ENCODE measurements at places on chromosomes 1 and 21.

DNA sequence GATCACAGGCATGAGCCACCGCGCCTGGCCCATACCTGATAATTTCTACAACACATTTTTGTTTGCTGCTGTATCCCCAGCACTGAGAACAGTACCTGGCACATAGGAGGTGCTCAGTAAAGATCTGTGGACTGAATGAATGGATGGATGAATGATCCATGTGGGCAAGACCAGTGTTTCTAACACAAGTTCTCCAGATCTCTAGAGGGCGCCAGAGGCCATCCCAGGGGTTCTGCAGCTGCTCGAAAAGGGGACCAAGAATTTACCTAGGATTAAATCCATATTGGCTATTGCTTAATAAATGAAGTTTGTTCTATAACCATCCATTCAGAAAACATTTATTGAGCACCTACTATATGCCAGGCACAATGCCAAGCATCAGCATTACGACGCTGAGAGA, 167.7 kb downstream of the ACTL8 start:
- DNase-seq: peak; percentile 33

GRCh38 chr1:68919075-68919474, 422.2 kb upstream of the DEPDC1 start:
- DNase-seq: no peak

- no peak for DNase-seq
Observed at GRCh38 chr1:150793221-150793620, 14.8 kb downstream of the CTSK start.

DNA sequence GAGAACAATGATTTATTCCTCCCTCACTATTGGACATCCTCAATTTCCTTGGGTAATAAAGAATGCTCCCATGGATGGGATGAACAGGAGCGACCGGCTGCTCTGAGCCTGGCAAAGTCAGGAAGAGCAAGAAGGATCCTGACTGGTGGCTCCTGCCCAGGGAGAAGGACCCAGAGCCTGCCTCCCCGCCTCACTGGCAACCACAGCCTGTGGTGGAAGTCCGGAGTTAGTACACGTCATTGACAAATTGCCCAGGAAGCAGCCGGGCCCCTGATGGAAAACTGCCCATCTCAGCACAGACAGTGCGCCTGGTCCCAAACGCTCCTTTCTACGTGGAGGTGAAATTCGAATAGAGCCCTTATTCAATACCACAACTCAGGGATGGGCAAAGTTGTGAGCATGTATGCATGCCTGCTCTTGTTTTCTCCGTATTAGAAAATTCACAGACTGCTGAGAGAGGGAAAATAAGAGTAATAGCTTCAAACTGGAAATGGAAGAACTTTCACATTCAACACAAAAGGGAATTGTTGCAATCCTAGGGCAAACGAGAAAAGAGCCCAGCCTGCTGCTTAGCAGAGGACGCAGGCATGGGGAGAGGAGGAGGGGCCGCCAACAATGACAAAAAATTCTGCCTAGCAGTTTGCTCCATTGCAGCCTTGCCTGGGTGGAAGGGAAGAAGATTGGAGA, 397.1 kb upstream of the VAMP3 start:
- DNase-seq: no peak

DNA sequence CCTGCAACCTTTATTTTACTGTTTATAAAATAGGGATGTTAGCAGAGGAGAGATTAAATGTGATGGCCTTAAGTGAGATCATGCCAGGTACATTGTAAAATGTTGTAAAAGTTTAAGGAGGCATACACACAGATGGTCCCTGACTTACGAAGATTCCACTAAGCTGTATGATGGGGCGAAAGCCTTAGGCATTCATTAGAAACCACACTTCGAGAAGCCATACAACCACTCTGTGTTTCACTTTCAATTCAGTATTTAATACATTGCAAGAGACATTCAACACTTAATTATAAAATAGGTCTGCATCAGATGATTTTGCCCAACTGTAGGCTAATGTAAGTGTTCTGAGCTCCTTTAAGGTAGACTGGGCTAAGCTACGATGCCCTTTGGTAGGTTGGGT, 3.7 kb downstream of the SMPDL3B start:
- DNase-seq: no peak

DNA sequence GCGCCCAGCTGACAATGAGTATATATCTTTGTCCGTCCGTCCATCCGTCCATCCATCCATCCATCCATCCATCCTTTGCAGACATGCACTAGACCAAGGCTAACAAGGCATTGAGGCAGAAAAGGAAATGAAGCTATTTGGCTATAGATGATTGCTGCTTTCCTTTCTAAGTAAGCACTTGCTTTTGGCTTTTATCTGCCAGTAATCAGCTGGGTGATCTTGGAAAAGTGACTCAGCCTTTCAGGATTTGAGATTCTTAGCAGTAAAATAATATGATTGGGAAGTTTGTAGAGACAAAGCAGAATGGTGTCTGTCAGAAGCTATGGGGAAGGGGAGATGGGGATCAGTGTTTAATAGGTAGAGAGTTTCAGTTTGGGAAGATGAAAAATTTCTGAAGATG, 22.7 kb downstream of the ZFYVE9 start:
- DNase-seq: no peak

DNA sequence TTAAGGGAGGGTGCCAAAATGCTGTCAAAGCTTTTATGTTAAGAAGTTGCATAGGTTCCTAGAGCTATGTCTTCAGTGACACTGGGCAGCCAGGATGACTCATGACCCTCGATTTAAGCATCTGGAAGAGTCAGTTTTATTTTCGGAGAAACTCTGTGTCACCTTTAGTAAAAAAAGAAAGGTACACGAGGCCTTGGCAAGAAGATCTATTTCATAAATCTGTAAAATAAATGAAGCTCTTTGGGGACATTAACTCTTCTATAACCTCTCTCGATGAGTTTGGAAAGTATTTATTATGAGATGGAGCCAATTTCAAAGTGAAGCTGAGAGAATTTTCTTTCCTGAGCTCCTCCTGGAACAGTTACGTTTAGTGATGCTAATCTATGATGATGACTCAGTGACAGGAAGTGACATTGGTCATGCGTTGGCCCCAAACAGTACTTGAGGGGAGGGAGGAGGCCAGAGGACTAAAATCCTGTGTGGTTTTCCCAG, 156.5 kb downstream of the HLX start:
- DNase-seq: peak; percentile 81

GRCh38 chr1:22208268-22208972, 65.5 kb upstream of the WNT4 start:
- DNase-seq: peak; percentile 7

- no peak for DNase-seq
Observed at GRCh38 chr1:224851848-224852261, 77.6 kb upstream of the DNAH14 start.

DNA sequence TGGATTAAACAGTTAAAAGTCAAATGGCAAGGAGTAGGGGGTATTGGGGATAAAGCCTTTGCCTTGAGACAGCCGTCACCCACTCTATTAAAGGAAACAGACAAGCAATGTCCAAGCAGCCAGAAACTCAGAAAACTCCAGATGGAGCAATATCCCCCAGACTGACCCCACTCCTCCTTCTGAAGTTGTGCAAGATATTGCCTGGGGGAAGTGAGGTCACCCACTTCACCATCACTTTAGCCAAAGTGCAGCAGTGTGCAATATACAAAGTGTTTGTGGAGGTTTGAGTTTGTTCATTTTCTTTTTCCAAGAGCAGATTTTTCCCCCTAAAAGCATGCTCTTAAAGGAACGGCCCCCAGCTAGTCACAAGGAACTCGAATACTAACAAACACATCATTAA, 125.1 kb downstream of the ETS2 start:
- DNase-seq: peak; percentile 29

All from OCI-M1 (cell line).